ENCODE measurements at places on chromosomes 12 and 14.

- no peak for DNase-seq
Measured at GRCh38 chr12:132071830-132072384, 72.2 kb downstream of the DDX51 start.

DNA sequence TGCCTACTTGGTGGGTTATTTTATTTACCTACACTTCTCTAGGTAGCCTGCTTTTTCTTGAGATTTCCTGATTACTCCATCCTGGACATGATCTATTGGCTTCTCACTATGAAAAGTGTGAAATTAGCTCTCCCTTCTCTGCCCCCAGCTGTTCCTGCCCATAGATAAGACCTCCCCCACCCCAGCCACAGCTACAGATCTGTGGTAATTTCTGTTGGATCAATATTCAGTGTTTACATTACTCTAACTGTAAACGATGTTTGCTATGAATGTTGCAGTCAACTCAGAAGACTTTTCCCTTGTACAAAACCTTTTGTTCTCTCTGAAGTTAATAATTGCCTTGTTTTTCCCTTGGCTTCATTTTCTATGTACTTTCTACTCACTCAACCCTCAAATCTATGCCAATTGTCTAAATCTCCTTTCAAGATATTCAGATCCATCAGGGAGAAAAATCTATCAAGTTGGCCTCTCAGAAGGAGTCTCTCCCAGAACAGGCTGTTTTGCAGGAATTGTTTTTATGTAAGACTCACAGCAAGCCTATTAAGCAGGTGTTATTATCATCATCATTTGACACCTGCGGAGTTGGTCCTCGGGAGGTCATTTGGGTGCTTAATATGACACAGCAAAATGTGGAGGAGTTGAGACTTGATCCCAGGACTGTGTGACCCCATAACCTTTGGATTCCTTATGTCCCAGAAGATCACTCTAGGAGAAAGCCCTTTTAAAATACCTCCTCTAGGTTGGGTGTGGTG is 227.4 kb downstream of the SUDS3 start:
- DNase-seq: no peak

DNA sequence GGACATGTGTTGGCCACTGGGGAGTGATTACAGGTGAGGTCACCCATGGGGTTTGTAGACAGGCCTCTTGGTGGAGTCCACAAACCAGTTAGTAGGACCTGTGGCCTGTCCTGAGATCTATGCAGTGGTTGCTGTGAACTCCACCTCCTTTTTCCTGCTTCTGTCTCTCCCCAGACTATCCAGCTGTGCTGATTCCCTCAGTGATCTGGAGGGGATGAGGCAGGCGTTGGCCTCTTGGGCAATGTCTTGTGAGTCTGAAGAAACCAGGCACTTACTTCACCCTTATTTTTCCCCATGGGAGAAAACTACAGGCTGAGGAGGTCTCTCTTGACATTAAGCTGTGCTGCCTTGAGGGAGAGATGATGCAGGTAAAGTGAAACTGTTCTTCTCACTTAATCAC is 257.2 kb upstream of the PRICKLE1 start:
- DNase-seq: no peak

DNA sequence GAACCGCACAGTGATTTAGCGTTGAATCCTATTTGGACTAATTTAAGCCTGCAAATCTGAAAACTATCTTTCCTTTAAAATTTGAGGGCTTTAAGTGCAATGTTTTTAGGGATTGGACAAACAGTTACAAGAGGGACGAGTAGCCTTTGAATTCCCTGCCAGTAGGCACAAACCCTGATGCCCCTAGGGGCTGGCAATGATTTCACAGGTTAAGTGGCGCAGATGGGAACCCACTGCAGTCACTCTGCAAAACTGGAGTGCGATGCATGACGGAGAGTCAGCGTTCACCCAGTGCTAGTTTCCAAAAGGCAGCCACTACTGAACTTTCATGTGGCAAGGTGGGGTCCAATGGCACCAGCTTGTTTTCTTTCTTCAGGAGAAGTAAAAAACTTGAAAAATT is 99.4 kb upstream of the FRMD6 start:
- DNase-seq: no peak

DNA sequence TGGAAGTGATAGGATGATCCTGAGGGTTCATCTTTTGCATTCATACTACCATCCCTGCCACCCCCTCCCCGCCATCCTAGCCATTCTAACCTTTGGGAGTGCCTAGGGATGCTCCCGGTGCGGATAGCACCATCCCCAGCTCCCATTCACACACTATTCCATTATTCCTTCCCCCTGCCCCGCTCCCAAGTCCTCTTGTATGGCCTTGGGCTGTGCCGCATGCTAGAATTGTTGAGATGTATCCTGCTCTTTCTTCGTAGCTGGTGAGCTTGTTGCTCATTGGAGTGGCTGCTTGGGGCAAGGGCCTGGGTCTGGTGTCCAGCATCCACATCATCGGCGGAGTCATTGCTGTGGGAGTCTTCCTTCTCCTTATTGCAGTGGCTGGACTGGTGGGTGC is 644 bp downstream of the TSPAN31 start:
- no peak for DNase-seq

GRCh38 chr12:112838731-112839130 is 47.2 kb downstream of the RPH3A start:
- DNase-seq: no peak

DNA sequence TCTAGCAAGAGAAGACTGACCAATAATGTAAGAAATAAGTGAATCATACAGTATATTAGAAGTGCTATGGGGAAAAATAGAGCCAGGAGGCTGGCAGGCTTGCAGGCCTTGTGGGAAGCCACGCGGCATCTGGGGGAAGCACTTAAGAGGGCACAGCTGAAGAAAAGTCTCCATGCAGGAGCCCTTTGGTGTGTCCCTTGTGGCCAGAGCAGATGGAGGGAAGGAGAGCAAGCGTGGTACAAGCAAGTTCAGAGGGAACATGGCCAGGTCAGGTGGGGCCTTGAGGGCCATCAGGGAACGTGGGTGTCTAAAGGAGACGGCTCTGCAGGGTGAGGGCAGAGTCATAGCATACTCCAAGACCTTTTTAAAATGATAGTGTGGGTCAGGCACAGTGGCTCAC is 51.7 kb downstream of the LRRC74A start:
- no peak for DNase-seq

DNA sequence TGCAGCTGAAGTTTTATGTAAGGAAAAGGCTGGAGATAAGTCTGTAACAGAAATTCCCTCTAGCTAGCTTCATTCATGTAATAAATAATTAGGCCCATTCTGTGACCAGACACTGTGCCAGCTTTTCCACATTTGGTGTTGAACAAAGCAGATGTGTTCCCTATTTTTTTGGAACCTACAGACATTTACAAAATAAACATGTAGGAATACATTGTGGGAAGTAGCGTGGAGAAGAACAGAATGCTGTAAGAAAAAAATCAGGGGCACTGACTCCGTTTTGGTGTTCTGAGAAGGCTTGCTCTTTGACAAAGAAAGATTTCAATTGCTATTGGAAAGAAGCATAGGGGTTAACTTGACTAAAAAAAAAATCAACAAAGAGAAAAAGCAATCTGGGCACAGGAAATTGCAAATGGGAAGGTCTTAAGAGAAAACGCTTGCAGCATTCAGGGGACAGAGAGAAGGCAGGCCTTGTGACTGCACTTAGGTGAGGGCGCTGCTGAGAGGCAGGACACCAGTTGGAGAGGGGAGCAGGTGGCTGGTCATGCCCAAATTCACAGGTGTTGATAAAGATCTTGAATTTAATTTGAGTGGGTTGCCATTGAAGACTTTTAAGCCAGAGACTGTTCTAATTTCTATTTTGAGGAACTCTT is 4.0 kb downstream of the FAR2 start:
- no peak for DNase-seq

- no peak for DNase-seq
Measured at GRCh38 chr12:68119250-68119649, 40.3 kb downstream of the IFNG start.

DNA sequence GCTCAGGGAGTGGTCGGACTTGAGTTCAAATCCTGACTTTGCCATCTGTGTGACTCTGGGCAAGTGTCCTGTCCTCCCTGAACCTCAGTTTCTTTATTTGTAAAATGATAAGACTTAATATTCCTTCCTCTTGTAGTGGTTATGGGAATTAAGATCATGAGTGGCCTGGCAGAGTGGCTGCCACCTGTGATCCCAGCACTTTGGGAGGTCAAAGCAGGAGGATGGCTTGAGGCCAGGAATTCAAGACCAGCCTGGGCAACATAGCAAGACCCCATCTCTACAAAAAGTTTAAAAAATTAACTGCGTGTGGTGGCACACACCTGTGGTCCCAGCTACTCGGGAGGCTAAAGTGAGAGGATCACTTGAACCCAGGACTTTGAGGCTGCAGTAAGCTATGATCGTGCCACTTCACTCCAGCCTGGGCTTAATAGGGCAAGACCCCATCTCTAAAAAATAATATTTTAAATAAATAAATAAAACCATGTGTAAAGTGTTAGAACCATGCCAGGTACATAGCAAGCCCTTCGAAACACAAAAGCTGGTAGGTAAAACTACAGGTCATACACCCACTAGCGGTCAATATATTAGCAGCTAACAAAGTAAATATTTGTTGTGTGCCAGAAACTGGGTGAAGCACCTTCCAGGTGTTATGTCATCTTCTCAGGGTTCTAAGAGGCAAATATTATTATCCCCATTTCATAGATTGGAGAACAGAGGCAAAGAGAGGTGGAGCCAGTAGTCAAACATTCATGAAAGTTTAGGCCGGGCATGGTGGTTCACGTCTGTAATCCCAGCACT is 17.4 kb upstream of the MAP1LC3B2 start:
- DNase-seq: no peak

GRCh38 chr12:71157601-71158233 is at the start of gene TSPAN8:
Gene TSPAN8, minus strand, starts transcription at chr12:71157999. Its CDS starts 321 bp downstream, at chr12:71157678.
- no peak for DNase-seq

DNA sequence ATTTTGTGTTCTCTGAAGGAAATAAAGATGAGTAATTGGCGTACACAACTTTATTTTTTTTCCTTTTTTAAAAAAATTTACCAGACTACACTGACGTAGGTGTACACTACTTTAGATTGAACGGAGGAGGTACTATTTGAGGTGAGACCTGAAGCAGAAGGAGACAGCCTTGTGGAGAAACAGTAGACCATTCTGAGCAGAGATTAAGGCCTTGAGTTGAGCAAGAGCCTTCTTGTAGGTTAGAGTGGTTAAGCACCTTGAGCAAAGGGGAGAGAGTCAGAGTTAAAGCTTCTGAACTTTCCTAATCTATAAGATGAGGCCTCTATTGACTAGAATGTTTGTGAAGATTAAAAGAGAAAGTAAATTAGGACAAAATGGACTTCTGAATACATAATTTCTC is 2.5 kb downstream of the LEMD3 start:
- DNase-seq: no peak

- DNase-seq: no peak
Measured at GRCh38 chr14:72616294-72616693, 277.6 kb downstream of the DPF3 start.

- DNase-seq: no peak
Measured at GRCh38 chr14:25887251-25887878, 710.5 kb downstream of the NOVA1 start.

- DNase-seq: no peak
Measured at GRCh38 chr14:69870613-69871012, 8.6 kb upstream of the SMOC1 start.

- DNase-seq: no peak
Measured at GRCh38 chr12:116361414-116362223, 84.1 kb upstream of the MED13L start.

GRCh38 chr12:26114720-26115401 is 10.0 kb downstream of the BHLHE41 start:
- DNase-seq: no peak

DNA sequence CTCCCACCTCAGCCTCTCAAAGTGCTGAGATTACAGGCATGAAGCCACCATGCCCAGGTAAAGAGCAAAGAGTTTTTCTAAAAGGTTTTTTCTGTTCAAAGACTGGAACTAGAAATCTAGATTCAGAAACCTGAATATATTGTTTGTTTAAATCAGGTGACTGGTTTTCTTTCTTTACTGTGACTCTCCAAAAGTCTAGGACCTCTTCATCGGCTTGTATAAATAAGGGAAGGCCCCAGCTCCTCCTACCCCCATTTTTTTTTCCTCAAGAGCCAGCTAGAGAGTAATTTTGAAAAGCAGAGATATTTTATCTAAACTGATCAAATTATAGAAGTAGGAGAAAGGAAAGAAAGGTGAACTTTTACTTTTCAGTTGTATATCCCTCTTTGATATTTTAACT is 48.0 kb downstream of the TMEM116 start:
- DNase-seq: no peak

DNA sequence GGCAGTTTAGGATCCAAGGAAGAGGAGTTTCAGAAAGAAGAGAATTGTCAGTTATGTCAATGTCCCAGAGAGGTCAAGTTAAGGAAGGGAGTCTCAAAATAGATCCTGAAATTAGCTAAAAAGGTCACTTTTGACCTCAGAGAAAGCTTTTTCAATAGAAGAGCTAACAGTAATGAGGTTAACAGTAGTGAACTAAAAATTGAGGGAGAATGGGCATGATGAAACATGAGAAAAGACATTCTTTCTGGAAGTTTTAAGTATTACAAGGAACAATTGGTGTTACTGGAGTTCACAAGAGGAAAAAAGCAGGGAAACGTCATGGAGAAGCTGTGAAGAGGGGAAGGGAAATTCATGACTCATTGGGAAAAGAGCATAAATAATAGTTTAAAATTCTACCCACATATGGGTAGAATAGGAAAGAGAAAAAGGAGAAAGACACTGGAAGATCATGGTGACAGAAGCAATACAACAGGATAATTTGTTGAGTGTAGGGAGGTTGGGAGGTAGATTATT is 381.2 kb upstream of the FAR2 start:
- no peak for DNase-seq

- DNase-seq: no peak
Measured at GRCh38 chr14:93855737-93856136, 67.5 kb upstream of the PRIMA1 start.

DNA sequence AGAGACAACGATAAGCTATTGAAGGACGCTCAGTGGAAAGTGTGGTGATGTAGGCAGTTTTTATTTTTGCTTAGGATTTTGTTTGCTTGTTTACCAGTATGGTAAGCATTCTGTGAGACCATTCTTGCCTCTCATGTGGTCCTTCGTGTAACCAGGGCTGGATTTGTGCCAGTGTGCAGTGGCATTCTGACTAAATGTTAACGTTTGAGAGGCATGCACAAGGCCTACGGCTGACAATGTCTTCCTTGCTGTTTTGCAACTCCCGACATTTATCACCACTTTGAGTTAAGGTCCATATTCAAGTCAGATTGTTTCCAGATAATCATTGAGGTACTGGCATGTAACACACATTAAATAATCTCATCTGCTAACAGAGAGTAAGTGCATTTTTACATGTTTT is 102.3 kb upstream of the BCAT1 start:
- DNase-seq: no peak

DNA sequence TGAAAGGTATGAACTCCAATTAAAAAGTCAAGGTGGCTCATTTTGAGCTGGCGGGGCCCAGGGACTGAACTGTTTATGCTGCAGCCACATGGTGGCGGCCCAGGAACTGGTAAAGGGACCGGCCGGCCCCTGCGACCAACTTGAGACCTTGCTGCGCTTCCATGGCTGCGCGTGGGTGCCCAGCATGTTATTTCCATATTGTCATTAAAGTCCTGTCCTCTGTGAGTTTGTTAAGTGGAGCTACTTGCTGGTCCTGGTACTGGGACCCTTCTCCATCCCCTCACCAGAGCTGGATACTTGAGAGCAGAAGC is 62.3 kb downstream of the BEGAIN start:
- DNase-seq: no peak
